ENCODE measurements at places on chromosomes 12 and 14.

DNA sequence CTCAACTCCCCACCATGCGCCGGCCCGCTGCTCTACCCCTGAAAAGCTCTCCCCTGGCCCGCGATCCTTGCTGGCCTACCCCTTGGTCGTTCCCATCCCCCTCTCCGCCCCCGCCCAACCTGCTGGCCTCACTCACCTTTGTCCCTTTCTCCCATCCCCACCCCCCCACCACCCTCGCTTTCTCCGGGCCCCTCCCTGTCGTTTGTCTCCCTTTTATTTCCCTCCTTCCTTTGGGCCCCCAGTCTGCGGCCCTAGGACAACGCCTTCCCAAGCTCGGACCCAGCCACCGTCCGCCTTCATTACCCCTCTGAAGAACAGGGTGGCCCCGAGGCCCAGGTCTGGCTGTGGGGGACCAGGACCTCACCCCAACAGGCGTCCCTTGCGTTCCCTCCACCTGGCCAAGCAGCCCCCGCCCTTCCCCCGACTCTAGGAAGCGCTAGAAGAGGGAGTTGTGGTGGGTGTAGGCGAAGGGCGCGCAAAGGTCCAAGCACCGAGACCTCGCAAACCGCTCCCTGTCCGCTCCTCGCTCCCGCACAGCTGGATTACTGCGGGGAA, 6.9 kb upstream of the SLC7A7 start:
- no peak for DNase-seq

DNA sequence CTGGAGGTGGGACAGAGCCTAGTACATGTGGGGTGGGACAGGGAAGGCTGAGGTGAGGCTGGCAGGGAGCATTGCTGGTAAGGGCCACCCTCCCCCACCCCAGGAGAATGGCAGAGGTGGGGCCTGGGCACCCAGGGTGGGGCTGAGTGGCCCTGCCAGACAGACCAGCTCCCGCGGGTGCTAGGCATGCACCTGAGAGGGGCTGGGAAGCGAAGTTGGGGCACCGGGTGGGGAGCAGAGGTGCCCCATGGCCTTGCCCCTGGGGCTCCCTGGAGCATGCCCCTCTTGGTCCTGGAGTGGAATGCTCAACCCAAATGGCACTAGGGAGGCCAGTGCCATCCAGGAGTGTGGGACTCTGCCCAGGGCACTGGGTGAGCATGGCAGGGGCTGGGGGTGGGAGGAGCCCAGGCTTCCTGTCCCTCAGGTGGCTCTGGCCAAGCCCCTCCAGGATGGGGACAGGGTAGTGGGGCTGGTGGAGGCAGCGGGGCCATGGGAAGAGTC, 1.3 kb downstream of the TNFAIP2 start:
- DNase-seq = no peak

GRCh38 chr14:74949191-74949601, 6.2 kb downstream of the PGF start:
- no peak for DNase-seq

DNA sequence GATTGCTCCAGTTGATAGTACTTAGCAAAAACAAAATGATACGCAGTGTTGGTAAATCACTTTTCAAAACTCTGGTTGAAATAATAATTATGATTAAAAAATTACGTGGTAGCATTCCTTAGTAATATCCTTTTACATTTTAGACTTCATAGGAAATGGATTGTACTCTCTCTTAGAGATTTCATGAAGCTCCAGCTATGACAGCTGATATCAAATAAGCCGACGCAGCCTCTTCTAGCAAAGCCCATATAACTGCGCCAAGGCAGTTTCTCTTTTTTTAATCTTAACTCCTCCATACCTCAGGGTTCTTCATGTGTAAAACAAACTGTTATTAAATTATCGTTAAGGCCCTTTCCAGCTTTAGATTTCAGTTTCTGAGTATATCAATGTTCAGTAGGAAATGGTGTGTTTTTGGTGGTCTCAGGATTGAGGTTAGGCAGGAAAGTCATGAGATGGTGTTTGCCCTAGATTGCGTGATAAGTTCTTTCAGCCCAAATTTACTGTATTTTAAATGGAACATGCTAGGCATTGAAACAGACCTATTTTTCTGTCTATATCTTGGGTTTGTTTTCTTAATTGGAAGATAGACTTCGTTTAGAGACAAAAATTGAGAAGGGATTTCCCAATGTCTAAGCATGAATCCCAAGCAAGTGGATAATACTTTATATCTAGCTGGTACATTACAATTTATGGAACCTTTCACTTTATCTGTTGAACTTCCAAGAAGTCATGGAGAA, 902 bp upstream of the CFL2 start:
- DNase-seq = no peak

- DNase-seq = no peak
These were observed 18.9 kb upstream of the CEBPE start for GRCh38 chr14:23137813-23138535.

- no peak for DNase-seq
These were observed 49.5 kb upstream of the NUAK1 start for GRCh38 chr12:106188256-106188655.

GRCh38 chr12:1837541-1838204, 17.3 kb downstream of the LRTM2 start:
- DNase-seq = no peak

GRCh38 chr14:105271224-105271890, 23.0 kb downstream of the BTBD6 start:
- no peak for DNase-seq

- no peak for DNase-seq
These were observed 11.7 kb upstream of the RAD51AP1 start for GRCh38 chr12:4526923-4527546.

- no peak for DNase-seq
These were observed 1009.5 kb upstream of the TMEM132C start for GRCh38 chr12:127257366-127257935.

- no peak for DNase-seq
These were observed 75.9 kb downstream of the DUSP16 start for GRCh38 chr12:12486661-12487240.

DNA sequence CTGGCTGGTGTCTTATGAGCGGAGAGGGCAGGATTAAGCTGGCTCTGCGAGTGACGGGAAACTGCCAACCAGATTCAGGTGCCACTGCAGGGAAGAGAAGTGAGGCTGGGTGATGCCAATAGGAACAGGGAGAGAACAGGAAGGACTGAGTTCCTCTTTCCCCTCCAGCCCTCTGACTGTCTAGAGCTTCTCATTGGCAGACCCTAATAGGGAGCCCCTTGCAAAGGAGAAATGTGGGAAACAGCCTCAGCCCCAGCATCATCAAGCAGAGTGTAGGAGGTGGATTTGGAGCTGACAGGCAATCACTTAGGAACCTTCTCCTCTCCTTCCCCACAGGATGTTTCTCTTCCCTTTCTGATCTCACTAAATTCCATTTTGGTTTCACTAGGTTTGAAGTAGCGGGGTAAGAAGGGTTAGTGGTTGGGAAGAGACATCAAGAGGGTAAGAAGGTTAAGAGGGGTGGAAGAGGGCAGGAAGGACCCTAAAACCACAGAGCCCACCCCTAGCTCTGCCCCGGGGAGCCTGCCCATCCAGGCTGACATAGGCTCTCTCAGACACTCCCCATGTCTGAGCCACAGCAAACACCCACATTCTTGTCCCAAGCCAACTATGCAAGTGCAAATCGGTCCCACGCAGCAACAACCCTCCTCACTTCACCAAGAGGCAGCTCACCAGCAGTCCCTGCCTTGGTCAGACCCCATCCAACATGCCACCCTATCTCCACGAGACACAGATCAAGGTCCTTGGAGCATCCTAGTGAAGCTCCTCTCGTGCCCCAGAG, 111.1 kb downstream of the STAB2 start:
- DNase-seq = no peak

DNA sequence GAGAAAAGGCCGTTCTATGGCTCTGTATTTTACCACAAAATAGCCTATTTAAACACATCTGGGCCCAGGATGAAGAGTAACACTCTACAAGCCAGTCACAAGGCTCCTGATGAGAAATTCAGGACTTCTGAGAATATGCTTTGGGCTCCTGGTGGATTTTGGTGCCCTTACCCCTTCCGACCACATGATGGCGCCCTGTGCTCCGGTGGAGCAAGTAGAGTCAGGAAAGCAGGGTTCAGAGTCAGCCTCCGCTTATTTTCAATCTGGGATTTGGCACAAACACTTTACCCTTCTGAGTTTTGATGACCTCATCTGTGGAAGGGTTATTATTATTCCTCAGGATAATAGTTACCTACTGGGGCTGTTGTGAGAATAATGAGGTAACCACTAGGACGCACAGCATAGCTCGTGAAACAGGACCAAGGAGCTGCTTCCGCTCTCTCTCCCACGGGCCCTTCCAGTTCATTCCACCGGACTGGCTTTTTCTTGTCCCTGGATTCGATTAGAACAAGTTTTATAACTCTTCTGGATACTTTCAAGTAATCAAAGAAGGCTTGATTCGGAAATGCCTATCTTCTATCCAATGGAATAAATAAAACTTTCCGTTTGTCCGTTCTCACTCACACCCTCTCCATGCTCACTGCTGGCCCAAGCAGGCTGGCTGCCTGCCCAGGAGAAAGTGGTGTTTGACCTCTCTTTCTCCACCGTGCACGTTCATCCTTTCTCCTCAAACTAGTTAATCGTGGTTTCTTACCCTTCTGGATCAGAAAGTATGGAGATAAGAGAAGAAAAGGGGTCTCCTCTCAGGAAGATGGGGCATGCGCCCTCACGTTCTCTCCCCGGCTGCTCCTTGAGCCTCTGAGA, 104.6 kb downstream of the GALC start:
- no peak for DNase-seq

GRCh38 chr12:63945777-63946176, 101.3 kb downstream of the SRGAP1 start:
- no peak for DNase-seq

GRCh38 chr14:86961106-86961716, 1031.8 kb downstream of the GALC start:
- DNase-seq = no peak

DNA sequence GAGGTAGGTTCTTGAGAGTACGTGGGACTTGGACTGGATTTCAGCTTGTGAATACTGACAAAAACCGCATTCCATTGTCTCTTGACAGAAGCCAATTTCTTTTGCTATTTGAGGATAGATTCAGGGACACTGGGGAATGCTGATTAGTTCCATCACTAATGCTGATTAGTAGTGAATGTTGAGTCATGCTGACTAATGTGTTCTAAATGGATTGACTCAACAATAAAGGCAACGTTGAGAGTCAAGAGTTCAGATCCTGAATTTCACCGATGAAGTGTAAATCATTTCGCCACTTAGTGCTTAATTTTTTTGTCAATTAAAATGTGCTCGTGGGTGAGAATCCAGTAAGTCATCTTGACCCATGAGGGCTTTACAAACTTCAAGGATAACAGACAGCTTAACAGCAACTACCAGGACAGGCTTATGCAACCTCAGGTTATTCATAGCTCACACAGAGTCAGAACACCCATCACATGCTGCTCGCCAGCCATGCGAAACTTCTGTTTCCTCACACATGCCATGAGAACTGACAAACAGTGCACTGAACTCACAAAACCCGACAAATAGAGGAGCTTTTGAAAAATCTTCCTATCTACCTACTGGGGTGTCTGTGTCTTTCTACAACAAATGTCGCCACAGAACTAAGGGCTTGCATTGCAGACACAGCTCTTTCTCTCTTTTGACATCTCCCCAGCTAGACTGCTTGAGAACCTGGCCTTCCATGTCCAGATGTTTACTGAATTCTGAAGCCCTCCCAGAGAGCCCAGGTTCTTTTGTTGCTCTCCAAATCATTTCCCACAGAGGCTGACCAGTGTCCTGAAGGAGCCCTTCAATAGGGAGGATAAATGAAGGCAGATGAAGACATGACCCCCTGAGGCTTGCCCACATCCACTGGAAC, 316.4 kb downstream of the ZFP36L1 start:
- DNase-seq = no peak

- DNase-seq = no peak
These were observed 147.8 kb upstream of the PLEKHA5 start for GRCh38 chr12:18981732-18982131.

GRCh38 chr12:110743571-110744093, 941 bp upstream of the PPP1CC start:
- DNase-seq = peak; percentile 5

DNA sequence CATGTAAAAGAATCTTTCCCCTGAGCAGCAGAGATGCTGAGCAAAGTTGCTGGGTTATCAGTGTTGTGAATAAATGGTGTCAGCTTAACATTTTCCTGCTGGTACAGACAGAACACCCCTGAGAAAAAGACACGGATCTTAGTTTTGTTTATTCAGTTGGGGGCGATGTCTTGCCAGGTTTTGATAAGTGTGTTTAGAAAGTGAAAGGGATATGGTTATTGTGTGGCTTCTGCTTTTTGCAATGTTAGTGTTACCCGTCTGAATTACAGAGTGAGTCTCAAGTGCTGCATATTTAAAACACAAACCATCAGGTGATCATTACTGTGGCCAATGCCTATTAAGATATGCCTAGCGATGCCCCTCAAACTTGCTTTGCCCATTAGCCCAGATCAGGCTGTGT, 864.6 kb upstream of the SEL1L start:
- DNase-seq = no peak
